ENCODE measurements at places on chromosomes 2 and 18.

DNA sequence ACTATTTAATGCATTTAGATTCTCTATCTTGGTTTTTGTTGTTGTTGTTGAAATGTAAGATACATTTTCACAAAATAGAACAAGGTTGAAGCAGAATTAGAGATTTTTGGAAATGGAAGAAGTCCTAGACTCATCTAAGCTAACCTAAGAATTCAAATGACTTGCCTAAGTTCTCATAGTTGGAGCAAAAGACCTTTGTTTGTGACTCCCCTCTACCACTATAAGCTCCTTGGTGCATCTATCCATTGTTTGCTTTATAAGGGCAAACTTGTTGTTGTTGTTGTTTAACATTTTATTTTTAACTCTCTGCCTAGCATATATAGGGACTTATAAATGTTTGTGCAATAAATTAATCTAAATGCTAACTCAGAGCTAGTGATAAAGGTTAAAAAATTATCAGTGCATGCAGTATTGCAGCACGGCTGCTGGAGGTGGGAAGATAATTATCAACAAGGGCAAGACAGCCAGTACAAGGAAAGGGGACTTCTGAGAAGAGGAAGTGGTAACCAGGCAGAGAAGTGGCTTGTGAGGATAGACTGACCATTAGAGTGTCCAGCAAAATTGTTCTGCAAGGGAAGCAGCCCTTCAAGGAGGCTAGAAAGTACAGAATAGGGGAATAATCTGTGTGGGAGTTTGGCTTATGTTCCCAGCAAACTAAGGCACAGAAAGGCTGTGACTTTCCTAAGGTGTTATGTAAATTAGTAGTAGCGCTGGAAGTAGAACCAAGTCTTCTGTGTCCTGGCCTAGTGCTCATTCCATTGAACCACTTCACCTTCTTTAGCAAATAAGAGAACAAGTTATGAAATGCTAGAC, 38.1 kb upstream of the ACYP2 start:
- no peak for DNase-seq

GRCh38 chr2:54206596-54206995, 49.4 kb downstream of the TSPYL6 start:
- no peak for DNase-seq

GRCh38 chr2:45031028-45031427, 21.8 kb upstream of the SIX2 start:
- no peak for DNase-seq

GRCh38 chr2:18046558-18047212, 168.2 kb downstream of the KCNS3 start:
- no peak for DNase-seq

DNA sequence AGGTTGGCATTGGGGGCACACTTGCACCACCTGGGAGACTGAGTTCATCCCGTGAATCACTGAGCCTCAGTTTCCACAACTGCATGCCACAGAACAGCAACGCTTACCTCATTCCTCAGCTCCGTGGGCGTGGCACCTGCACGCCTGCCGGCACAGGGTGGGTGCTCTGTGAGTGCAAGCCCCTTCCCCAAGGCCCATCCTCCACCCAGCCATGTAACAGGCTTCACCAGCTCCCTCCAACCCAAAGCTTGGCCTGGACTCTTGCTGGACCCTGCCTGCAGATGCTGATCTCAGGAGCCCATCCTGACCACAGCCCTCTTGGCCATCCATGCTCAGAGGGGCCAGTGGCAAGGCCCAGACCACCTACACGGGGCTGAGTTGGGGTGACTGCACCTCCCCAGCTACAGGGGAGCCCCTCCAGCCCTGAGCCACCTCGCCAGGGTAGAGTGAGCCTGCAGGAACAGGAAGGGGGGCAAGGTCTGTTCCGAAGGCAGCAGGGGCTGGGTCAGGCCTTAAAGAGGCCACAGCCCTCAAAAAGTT, 1.8 kb downstream of the PRLH start:
- no peak for DNase-seq

GRCh38 chr2:147867050-147867449, 22.2 kb downstream of the ACVR2A start:
- DNase-seq: no peak

GRCh38 chr2:197274349-197274748, 36.2 kb downstream of the ANKRD44 start:
- DNase-seq: no peak

DNA sequence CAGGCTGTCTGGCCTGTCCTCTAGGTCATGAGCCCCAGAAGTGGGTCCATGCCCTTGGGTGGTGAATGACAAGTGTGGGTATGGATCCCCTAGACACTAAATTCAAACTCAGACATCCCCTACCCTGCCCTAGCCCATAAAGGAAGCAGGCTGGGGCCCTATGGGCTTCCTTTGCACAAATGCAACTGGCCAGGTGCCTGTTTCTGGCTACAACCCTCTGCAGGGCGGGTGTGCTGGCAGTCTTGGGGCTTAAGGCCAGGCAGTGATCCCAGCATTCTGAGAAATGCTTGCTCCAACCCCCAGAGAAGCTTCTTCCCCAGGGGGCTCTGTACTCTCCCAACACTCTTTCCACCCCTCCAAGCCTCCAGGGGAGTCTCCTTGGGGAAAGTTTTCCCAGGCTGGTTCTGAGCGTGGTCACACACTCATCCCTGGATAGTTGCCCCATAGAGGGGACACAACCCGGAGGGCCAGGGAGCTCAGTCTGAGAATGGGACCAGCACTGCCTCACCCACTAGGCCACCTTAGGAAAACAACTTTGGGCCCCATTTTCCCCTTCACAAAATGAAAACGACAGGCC, 16.6 kb upstream of the ASPRV1 start:
- DNase-seq: no peak

DNA sequence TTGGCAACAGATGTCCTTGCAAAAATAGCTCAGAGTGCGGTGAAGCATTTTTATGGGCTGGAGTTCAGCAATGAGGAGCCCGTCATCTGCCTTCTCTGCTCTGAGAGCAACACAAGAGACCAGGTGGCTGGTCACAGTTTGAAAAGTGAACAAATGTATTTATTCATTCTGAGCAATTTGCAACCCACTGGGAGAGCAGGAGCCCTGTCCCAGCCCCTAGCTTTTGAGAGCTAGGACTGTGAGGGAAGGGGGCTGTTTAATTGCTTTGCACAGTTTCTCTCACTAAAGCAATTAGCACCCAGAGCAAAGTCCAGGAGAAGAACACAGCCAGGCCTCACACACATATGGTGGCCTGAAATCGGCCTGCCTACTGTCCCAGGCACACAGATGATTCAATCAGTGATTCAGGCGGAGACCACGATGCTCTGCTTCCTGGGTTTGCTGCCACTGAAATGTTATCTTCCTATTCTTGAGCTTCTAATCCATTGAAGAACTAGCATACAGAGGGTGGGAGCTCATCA, 646.1 kb upstream of the ACVR2A start:
- no peak for DNase-seq

GRCh38 chr2:34096562-34097171, 497.6 kb upstream of the FAM98A start:
- DNase-seq: peak; percentile 26
